Lower lobe of right lung (tissue), 2 donors: ENCODE measurements at places on chromosomes 5 and 9. TPM values are rescaled to one million over a fixed set of nuclear protein-coding genes. Genes with fewer than 3 reads are reported as not detected.

PCSK5 gene
- 18.1 TPM for total RNA-seq

GGTA1 gene
- total RNA-seq, result 14.0 TPM

BHMT gene
- not detected for total RNA-seq

GRCh38 chr9:136861874-136862457 is 4.1 kb downstream of the EDF1 start:
- H3K27me3 ChIP-seq, result no peaks in the 10 kb centered on the region
- peaks cover 41% of the 10 kb centered on the region for H3K36me3 ChIP-seq
- DNase-seq, result no peak
- H3K4me3 ChIP-seq, result no peak overlapping the region

DNA sequence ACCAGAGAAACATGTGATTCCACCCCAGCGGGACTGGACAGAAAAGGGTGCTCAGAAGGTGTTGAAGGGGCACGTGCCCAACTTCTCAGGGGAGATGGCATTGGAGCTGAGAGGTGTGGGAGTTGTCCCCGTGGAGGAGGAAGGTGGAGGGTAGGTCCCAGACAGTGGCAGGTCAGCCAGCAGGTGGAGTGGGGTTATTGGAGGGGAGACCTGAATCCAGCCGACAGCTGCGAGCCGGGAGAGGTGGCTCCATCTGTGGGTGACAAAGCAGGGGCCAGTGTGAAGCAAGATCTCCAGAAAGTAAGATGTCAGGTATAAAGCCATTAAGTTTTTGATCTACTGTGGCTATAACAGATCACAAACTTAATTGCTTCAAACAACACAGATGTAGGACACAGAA is 75.1 kb downstream of the HRH2 start:
- no peak for DNase-seq
- H3K4me1 ChIP-seq, result no peaks in the 10 kb centered on the region
- no peaks in the 10 kb centered on the region for H3K36me3 ChIP-seq
- peaks cover 47% of the 10 kb centered on the region for H3K27me3 ChIP-seq

DNA sequence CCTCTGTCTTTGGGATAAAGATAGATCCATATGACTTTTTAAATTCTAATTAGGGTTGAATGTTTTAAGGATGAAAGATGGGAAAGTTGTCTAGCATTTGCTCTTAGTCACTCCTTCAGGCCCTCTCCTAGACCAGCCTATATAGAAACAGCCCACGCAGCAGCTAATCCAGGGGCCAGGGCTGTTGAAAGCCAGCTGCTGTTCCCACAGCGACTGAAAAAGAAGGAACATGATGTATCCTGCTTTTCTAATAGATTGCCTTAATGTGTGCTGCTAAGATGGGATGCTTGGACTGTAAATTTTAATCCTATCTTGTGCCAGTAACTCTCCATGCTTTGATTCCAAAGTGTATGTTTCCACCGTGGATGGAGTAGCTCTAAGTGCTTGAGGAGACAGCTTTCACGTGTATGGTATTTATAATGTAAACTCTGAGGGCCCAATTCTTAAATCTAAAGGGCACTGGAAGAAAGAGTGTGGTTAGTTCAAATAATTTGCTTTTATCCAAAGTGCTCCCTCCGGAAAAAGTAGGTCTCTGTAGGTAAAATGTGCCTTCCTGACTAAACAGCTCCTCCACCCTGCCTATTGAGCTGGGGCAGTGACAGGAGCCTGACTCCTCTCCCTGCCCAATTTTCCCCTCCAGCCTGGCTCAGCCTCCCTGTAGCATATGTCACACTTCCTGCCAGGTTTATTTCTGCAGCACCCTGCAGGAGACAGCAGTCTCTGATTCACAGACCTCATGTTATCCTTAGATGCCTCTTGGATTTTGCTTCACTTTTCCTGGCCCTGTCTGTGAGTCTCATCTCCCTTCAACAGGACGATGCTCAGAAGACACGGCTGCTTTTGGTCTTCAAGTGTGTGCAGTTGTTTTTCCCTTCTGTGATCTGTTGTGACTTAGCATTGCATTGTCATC is 33.2 kb downstream of the SLC36A1 start:
- no peak overlapping the region for H3K27ac ChIP-seq
- no peaks in the 10 kb centered on the region for H3K4me1 ChIP-seq
- DNase-seq, result no peak
- no peaks in the 10 kb centered on the region for H3K27me3 ChIP-seq

- no peaks in the 10 kb centered on the region for H3K36me3 ChIP-seq
- no peak for DNase-seq
- no peak overlapping the region for H3K4me3 ChIP-seq
- peaks cover 9% of the 10 kb centered on the region for H3K4me1 ChIP-seq
Observed at GRCh38 chr9:37292896-37293295, 129.6 kb upstream of the GRHPR start.

GRCh38 chr5:134521841-134522240 is 3.6 kb upstream of the JADE2 start:
- H3K4me1 ChIP-seq, result peaks cover 9% of the 10 kb centered on the region
- no peak for DNase-seq
- no peak overlapping the region for H3K4me3 ChIP-seq
- H3K27ac ChIP-seq, result no peak overlapping the region
- no peaks in the 10 kb centered on the region for H3K27me3 ChIP-seq

GRCh38 chr5:131242728-131243255 is 21.1 kb upstream of the CDC42SE2 start:
- H3K27me3 ChIP-seq, result no peaks in the 10 kb centered on the region
- H3K4me3 ChIP-seq, result no peak overlapping the region
- H3K36me3 ChIP-seq, result no peaks in the 10 kb centered on the region
- no peak overlapping the region for H3K27ac ChIP-seq

DNA sequence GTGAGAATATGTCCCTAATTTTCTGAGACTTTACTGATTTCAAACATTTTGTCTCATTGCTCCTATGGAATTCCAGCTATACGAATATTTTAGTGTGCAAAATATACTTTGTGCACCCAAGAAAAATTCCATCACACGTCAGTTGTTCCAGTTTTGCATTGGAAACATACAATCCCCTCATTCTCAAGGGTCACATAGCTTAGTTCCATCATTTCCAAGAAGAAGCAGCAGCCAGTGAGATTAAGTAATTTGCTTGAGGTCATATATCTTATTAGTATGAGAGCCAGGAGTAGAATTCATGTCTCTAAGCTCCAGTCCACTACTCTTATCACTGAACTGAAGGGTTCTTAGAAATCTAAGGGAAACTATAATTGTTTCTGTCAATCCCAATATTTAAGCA is 746.7 kb upstream of the C9orf72 start:
- no peaks in the 10 kb centered on the region for H3K36me3 ChIP-seq
- DNase-seq, result no peak
- no peak overlapping the region for H3K4me3 ChIP-seq
- H3K27ac ChIP-seq, result no peak overlapping the region
